ENCODE measurements at places on chromosomes 1 and 21.

DNA sequence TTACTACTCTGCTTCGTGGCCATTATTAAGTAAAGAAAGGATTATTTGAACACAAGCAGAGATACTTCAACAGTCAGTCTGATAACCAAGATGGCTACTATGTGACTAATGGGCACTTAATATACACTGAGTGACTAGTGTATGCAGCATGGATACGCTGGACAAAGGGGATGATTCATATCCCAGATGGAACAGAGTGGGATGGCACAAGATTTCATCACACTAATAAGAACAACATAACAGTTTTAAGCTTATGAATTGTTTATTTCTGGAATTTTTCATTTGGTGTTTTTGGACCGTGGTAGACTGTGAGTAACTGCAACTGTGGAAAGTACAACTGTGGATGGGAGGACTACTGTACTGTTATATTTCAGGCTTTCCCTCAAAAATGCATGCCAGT lies 9.4 kb downstream of the ZCCHC17 start:
- DNase-seq = peak; percentile 82

- DNase-seq = no peak
Measured at GRCh38 chr1:154335025-154335714, 9.8 kb downstream of the ATP8B2 start.

DNA sequence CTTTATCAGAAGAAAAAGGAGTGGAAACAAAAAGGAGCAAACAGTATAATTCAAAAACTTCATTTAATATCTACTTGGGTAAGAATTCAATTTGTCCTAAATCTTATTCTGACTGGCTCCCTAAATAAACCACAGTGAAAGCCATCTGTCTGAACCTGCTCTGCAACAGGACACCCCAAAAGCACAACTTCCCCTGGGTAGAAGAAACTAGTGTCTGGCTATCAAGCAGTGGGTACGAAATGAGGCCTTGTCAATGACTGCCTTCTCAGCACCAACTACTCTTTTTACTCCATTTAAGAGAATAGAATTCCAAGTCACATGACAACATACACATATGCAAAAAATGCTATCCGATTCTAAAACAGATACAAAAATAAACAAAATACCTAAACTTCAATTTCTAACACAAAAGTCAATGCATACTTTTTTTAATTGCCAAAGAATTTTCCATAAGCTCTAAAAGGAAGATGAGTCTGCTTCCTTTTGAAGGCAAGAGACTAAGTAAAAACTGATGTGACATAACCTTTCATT lies 206.8 kb downstream of the SLC45A1 start:
- DNase-seq = no peak

DNA sequence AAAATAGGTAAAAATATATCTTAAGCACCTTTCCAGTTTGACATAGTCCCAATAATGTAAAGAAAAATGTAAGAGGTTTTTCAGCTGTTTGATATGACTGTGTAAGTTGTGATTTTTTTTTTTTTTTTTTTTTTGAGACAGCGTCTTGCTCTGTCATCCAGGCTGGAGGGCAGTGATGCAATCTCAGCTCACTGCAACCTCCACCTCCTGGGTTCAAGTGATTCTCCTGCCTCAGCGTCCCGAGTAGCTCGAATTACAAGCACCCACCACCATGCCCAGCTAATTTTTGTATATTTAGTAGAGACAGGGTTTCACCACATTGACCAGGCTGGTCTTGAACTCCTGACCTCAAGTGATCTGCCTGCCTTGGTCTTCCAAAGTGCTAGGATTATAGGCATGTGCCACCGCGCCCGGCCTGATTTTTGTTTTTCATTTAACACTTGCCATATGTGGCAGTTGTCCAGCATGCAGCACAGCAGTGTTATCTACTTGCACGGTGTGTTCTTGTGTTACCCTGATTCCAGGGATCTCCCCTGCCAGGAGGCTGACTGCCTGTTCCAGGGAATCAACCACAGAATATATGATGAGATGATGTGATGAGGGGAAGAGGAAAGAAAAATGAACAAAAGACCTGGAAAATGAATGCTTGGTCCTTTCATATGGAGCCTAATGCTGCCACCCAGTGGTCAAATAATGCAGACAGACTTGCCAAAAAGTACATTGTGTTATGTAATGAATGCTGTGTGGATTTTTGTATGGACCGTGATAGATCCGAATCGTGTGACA lies 79.0 kb downstream of the RAVER2 start:
- DNase-seq = peak; percentile 27

DNA sequence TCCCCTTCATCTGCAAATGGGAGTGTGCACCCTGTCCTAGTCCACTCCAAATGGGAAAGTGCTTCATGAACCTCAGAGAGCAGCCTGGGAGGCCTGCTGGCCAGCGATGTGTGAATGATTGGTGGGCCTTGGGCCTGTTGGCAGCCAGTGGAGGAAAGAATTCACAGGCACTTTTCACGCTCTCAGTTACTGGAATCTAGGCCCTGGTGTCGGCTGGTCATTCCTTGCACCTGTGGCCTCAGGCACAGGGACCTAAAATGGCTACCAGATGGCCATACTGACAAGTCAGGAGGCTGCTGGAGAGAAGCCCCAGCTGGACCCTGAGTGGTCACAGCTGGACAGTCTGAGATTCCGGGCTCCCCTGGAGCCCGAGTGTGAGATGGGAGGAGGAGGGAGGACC lies 18.4 kb upstream of the EDN2 start:
- DNase-seq = no peak

DNA sequence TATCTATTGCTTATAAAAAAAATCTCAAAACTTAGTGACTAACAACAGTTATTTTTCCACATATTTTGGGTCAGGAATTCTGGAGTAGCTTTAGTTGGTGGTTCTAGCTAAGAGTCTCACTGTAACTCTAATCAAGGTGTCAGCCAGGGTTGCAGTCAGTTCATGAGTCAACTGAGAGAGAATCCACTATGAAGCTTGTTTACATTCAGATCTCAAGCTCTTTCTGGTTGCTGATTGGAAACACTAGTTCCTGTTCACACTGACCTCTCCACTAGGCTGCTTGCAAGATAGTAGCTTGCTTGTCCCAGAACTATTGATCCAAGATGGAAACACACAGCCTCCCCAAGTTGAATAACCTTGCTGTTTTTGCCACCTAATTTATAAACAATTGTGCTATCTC lies 1192.1 kb upstream of the B3GALT2 start:
- DNase-seq = no peak

- no peak for DNase-seq
Measured at GRCh38 chr1:159580340-159580739, 7.3 kb upstream of the APCS start.

- DNase-seq = no peak
Measured at GRCh38 chr1:156259805-156260204, 11.9 kb upstream of the PAQR6 start.

GRCh38 chr21:34034369-34035014 lies 38.9 kb upstream of the MRPS6 start:
- no peak for DNase-seq

DNA sequence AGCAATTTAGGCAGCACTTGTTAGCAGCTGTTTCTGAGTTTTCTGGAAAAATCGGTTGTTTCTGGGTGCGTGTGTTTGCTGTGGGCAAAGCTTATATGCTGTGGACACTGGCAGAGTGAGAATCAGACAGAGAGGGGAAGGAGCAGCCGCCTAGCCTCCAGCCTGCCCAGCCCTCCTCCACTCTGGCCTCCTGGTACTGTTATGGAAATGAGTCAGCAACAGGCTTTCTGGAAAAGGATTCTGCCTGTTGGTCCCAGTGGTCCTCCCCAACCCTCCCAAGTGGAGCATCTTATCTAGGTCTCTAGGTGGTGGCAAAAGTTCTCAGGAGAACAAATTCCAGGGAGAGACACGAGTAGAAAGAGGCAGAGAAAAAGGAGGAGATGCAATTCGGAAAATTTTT lies 42.2 kb upstream of the GOLT1A start:
- no peak for DNase-seq

GRCh38 chr1:147605591-147605990 lies 64.3 kb downstream of the BCL9 start:
- peak; percentile 30 for DNase-seq

DNA sequence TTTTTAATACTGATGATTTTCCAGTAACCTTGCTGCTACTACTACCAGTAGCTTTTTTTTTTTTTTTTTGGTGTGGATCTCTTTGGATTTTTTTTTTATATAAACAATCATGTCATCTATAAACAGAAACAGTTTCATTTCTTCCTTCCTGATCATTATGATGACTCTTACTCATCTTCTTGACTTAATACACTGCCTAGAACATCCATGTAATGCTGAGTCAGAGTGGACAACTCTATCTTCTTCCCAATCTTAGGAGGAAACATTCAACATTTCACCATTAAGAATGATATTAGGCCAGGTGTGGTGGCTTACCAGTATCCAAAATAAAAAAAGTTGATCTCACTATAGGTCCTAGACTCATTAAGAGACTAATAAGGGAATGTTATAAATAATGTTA lies 69.1 kb downstream of the RUSC1 start:
- no peak for DNase-seq

DNA sequence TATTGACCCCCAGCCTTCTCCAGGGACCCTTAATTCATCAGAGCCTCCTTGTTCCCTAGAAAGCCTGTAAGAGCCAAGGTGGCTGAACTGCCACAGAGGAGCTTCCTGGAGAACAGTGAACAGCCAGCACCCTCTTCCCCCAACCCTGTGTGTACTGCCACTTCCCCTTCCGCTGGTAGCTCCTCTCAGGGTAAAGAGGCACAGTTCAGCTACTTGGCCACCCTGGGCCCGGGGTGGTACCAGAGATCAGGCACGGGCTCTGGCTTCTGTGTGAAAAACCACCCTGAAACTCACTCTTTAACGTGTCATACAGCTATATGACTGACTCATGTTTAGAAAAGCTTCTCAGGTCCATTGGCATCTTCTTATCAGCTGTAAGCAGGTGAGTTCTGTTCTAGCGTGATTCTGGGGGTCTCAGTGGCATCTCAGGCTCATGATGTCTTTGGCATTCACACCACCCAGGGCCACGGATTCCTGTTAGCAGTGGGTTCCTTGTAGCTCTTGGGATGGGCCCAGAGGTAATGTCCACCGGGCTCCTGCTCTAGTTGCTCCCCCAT lies 22.4 kb downstream of the ARMH1 start:
- no peak for DNase-seq

- no peak for DNase-seq
Measured at GRCh38 chr21:42455754-42456440, 40.1 kb downstream of the RSPH1 start.

GRCh38 chr1:176720838-176721237 lies 257.9 kb downstream of the PAPPA2 start:
- DNase-seq = no peak

DNA sequence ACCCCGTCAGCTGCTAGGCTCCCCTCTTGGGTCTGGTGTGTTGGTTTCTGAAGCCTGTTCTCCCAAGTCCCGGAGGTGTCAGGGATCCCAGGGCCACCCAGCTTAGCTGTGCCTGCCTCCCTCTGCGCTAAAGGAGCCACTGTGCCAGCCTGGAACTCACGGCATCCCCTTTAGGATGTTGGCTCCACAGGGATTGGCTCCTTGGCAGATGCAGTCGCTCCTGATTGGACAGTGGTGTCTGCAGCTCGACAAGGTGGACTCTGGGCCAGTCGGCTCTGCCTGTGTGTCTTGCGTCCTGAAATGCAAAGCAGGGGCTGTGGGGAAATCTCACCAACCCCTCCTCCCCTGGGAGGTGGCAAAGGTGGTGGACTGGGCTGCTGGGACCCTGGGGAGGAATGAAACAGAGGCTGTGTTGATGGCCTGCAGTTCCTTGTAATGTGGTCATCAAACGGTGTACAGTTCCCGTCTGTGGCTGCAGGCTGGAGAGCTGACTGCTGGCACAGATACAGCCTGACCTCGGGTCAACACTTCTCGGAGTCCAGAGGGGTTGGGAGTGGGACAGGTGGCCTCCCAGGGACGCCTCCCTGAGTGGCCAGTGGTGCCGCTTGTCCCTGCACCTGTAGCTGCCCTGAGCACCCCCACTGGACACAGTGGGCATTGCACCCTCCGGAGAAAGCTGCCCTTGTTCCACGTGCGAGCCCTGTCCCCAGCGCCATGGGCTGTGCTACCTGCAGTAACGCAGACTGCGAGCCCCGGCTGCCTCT lies 11.5 kb upstream of the KCNAB2 start:
- no peak for DNase-seq

GRCh38 chr1:98903261-98903660 lies 101.4 kb downstream of the PLPPR5 start:
- DNase-seq = peak; percentile 26

DNA sequence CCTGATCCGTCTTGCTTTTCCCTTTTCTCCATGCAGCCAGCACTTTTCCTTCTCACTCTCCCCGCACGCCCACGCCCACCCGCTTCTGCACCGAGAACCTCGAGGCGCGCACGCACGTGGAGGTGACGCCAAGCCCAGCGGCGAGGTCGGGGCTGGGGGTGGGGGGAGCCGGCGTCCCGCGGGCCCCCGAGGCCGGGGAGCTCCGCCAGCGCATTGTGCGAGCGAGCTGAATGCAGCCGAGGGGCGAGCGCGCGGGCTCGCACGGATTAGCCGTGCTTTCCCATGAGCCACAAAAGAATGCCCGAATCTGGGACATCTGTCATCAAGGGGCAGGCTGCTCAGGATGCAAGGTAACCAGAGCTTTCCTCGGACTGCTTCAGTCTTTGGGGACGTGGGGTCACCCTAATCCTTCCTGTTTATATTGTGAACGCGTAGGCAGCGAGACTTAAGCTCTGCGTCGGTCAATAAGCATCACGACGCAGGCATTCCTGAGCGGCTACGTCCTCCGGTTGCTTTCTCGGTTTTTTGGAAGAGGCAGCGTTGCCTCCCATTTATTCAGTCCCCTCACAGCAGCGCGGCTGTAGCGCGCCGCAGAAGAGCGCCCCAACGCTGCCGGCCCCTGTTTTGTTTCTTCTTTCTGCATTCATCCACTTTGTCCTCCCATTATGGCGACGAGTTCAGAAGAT lies 67.3 kb upstream of the AKT3 start:
- DNase-seq = peak; percentile 49

DNA sequence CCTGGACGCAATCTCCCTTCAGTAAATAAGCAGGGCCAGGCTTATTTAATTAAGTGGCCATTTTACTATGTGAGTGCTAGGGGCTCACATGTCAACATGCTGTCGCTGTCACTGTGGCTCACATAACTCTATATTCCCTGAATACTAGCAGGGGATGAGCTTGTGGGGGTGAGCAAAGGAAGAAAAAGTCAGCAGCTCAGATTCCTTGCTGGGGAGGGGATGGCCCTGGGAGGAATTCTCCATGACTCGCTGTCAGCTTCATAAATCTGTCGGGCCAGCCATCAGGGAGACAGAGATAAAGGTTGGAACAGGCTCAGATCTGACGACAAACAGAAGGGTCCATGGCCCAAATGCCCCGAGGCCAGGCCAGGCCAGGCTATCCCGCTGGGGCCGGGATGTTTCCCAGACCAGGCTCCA lies 26.0 kb upstream of the PLEKHG5 start:
- DNase-seq = no peak

GRCh38 chr21:35681946-35682345 lies 378.4 kb downstream of the SETD4 start:
- DNase-seq = no peak

DNA sequence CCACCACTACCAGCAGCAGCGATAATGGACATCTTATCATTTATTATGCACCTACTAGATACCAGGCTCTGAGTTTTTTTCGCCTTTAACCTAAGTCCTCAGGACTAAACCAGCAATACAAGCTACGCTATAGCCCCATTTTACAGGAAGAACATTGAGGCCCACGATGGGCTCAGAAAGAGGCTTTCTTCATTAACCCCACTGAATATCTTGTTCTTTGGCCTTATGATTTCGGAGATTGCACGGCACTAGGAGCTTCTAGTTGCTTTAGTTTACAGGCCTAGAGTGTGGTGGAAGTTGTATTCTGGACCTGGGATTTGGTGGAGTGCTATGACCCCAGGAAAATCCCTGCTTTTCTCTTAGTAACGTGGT lies 1.5 kb downstream of the SESN2 start:
- DNase-seq = no peak

GRCh38 chr1:11707621-11708276 lies 16.2 kb downstream of the DRAXIN start:
- no peak for DNase-seq
